ENCODE measurements at places on chromosomes 12 and 14.

- peak; percentile 14 for DNase-seq
These were observed 439 bp downstream of the GOLGA5 start for GRCh38 chr14:92794547-92794941.

- DNase-seq: no peak
These were observed 2.9 kb upstream of the NAB2 start for GRCh38 chr12:57085999-57086492.

DNA sequence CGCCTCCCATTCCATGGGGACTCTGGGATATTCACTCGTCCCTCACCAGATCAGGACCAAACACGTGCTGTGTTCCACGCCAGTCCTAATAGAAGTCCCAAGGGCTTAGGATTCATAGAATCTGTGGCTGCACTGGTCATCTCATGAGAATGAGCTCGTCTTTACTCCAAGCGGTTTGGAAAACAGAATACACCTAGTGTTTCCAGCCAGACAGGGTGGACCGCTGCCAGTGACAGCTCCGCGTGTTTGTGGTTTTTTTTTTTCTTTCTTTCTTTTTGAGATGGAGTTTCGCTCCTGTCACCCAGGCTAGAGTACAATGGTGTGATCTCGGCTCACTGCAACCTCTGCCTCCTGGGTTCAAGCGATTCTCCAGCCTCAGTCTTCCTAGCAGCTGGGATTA is 75.1 kb downstream of the GLT1D1 start:
- no peak for DNase-seq

GRCh38 chr14:72810201-72810600 is 83.7 kb downstream of the DPF3 start:
- DNase-seq: no peak

DNA sequence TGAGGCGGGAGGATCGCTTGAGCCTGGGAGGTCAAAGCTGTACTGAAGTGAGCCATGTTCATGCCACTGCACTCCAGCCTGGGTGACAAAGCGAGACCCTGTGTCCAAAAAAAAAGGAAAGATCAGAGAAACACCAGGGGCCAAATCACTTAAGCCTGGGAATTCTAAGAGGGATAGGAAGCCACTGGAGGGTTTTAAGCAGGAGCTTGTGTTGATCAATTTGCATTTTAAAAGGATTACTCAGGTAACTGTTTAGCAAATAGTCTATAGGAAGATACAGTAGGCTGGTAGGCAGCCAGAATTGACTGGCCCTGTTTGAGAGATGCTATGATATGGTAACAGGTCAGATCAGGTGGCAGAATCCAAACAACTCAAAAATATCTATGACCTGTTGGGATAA is 162.7 kb downstream of the SPTSSA start:
- DNase-seq: no peak

DNA sequence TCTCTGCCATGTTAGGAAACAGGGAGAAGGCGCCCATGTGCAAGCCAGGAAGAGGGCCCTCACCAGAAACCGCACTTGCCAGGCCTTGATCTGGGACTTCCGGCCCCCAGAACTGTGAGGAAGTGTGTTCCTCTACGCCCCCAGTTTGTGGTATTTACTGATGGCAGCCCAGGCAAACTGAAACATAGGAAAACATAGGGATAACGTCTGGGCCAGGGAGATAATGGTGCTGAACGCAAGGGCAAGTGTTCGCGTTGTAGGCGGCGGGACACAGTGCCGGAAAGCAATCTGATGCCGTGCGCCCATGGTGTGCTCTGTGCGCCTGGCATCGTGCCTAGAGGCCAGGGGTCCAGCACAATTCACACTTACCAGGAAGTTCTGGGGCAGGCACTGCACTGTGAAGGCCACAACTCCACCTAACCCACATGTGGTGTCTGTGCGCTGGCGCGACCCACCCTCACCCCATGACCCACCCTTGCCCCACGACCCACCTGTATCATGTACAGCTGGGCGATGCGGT is 53.6 kb downstream of the ARL6IP4 start:
- no peak for DNase-seq

DNA sequence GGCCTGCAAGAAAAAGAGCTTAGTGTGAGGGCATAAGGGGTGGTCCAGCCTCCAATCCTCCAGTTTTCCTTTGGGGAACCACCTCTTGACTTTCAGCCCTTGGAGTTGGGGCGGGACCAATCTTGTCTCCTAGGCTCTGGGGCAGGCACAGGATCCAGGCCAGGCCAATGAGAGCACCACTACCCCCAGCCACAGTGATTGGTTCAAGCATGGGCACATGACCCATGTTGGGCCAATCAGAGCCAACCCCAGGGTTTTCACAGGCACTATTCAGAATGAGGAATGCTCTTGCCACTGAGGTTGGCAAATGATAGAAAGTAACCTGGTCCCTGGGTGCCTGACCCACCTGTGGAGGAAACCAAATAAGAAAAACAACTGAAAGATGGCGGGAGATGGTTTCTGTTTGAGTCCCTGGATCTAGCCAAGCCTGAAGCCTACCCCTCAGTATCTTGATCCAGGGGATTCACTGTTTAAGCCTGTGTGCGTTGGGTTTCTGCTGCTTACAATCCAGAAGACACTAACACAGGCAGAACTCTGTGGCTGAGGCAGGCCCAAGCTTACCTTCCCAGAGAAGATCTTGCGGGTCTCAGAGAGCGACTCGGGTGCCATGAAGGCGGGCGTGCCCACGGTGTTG is 42.9 kb downstream of the P2RX4 start:
- no peak for DNase-seq

DNA sequence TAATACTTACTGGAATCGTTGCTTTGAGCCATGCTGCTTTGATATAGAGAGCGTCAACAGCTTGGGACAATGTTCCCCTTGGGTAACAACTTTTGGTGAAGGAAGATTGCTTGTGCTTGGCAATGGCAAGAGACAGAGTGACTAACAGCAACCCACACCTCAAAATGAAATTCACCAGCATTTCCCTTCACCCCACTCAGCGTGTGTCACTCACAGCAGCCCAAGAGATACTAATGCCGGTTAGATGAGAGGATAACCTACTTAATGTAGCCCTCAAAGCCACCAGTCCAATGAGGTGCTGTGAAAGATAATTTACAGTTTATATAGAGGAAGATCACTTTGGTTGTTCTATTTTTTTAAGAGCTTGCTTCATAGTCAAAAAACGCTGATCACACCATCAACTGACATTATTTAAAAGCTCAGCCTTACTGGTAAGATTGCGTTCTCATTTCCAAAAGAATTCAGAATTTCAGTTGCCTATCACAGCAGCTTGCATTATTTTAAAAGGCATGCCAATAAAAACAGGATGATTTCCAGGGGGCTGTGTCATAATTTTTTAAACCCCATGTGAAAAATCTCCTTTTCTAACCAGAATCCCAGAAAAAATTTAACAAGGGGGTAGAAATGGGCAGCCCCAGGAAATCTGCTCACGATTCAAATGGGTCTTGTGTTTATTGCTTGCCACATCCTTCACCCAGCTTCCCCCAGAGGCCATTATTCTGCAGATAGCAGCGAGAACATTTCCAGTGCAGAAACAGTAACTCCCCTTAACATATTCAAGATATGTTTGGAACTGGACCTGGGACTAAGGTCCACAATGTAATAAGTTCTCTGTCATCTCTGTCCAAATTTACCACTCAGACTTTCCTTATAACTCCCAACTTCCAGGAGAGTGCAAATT is at the start of gene IL26:
Gene IL26 (minus strand): TSS at position 235 of the 901 bp plus-strand sequence. CDS start 54 bp downstream, at position 181.
- DNase-seq: no peak

GRCh38 chr14:64620910-64621309 is 71.1 kb downstream of the PPP1R36 start:
- DNase-seq: no peak

- no peak for DNase-seq
These were observed 245.4 kb upstream of the KRR1 start for GRCh38 chr12:75756771-75757170.

DNA sequence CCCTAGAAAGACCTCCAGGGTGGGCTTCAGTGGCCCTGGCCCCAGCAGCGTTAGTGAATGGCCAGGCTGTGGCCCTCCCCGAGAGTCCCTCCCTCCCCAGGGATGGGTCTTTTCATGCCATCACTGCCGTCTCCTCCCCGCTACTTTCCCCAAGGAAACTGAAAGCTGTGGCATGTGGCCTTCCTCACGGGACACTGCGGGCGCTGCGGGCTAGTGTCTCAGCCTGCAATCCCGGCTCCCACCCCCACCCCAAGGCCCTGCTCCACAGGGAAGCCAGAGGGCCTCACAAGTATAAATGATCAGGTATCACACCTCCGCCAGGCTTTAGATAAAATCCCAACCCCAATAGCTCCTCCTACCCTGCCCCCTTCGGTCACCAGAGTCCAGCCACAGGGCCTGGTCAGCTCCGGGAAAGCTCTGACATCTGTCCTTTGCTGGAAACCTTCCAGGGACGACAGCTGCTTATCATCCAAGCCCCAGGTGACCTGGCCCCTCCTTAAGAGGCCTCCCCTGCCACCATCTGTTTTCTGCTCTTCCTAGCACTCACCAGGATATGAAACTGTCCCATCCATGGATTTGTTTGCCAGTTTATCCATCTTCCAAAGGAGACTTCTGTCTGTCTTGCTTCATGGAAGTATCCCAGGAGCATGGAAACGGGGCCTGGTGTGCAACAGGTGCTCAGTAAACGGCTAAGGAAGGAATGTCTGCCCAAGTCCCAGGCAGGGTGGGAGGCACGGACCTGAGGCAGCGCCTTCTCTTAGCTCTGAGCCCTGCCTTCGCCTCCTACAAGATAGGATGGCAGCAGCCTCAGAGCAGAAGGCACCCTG is 31.6 kb downstream of the CCDC85C start:
- no peak for DNase-seq

DNA sequence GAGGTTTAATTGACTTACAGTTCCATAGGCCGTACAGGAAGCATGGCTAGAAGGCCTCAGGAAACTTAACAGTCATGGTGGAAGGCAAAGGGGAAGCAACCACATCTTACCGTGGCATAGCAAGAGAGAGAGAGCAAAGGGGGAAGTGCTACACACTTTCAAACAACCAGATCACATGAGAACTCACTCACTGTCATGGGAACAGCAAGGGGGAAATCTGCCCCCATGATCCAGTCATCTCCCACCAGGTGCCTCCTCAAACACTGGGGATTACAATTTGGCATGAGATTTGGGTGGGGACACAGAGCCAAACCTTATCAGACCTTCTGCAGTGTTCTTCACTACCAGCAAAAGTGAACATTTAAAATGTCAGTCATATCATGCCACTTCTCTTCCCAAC is 58.9 kb downstream of the USP15 start:
- no peak for DNase-seq

GRCh38 chr12:31020385-31021166 is 53.1 kb upstream of the DDX11 start:
- no peak for DNase-seq

- no peak for DNase-seq
These were observed 139.4 kb upstream of the CDKN3 start for GRCh38 chr14:54257424-54257823.

DNA sequence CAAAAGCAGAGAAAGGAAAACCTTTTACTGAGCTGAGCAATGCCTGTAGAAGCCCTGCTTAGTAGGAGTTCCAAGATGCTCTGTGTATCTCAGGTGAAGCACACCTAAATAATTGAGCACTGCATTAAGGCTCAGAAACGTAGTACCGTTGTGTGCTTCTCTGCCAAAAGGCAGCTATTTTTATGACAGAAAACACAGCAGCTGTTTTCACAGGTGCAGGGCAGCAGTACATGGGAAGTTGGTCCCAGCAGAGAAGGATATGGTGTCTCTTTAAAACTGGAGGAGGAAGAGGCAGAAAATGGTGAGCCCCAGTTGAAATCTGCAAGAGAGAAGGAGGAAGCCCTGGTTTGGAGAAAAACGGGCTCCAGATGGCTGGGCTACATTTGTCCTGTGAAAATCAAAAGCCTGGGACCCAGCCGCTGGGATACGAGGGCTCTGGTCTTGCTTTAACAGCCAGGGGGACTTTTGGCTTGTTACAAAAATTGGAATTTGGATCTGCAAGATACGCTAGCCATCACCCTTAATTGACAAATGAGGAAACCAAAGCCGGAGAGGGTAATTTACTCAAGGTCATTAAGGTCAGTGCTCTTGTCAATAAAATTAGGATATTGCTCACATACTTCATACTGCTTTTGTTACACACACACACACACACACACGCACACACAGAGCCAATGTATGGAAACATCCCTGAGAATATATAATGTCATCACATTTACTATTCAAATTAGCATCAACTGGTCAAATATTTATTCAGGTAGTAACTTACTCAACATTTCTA is 27.3 kb downstream of the SPRING1 start:
- no peak for DNase-seq

GRCh38 chr12:128408669-128409068 is 141.7 kb downstream of the TMEM132C start:
- DNase-seq: no peak

GRCh38 chr12:23253191-23253590 is 628.2 kb downstream of the ETNK1 start:
- DNase-seq: no peak

DNA sequence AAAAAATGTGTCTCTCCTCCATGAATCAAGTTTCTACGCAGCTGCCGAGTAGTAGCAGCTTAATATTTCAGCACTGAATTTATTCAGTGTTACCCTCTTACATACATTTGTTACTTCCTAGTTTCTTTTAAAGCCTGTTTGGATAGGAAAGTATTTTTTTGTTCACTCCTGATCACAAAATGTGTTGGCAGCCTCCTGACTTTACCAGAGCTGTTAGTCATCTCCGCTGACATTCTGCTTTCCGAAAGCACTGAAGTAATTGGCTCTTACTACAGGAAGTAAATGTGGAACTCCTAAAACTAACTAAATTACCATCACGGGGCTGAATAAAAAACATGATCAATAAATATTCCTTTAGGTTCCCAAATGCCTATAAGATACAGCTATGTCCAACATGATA is 225.5 kb downstream of the EPS8 start:
- no peak for DNase-seq

DNA sequence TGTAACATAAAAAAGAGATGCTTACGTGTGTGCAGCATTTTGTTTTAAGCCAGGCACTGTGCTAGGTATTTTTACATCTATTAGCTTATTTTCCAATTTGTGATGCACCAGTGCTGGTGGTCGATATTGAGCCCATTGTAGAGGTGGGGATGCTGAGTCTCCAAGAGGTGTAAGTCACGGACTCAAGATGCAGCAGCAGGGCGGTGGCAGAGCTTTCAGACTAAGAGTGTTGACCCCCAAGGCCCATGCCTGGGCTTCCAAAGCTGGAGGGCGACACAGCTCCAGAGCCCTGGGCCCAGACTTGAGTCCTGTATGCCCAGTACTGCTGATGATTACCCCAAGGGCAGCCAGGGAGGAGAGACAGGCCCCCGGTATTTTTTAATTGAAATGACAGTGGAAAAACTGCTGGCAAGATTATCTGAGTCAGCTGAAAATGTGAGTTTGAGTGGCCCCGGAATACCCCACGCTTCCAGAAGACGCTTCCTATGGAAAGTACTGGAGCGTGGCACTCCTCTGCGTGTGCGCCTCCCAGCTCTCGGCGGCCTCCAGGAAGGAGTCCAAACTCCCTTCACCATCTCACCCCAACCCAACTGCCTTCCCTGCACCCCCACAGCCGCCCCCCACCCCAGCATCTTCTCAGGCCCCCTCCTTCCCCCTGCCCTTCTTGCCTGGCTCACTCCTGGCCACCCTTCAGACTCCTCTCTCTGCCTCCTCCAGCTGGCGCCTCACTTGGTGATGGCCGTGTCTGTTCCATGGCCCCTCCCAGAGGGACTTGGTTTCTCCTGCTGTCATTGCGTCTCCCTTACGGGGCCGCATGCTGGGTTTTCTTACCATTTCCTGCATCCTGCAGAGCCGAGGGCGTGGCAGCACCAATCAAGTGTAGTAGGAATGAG is 40.7 kb downstream of the ELK3 start:
- no peak for DNase-seq
